ENCODE measurements at places on chromosomes 7 and 10.

DNA sequence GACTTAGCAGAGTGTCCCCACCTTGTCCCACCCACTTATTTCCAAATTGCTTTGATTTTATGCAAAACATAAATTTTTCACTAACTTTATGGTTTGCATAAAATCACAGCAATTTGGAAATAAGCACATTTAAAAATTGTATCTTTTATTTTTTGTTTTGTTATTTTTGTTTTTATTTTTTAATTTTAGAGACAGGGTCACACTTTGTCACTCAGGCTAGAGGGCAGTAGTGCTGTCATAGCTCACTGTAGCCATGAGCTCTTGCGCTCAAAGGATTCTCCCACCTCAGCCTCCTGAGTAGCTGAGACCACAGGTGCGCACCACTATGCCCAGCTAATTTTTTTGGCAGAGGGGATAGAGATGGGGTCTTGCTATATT is 43.2 kb downstream of the APBB1IP start:
- DNase-seq, result no peak

DNA sequence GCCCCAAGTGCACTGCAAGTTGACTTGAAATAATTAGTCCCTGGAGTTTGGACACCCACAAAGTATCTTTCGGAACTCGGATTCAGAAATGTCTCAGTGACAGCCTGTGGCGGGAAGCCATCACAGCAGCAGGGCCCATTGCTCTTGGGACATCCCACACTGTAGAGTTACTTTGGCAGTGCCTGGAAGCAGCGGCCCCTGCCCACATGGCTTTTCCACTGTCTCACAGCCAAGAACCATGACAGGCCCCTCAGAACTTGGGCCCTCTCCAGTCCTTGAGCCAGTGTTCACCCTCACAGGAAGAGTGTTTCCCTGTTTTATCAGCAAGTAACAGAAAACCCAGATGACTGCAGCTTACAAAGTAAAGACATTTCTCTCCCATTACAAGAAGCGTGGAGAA is 477.0 kb upstream of the GALNT17 start:
- DNase-seq, result no peak

DNA sequence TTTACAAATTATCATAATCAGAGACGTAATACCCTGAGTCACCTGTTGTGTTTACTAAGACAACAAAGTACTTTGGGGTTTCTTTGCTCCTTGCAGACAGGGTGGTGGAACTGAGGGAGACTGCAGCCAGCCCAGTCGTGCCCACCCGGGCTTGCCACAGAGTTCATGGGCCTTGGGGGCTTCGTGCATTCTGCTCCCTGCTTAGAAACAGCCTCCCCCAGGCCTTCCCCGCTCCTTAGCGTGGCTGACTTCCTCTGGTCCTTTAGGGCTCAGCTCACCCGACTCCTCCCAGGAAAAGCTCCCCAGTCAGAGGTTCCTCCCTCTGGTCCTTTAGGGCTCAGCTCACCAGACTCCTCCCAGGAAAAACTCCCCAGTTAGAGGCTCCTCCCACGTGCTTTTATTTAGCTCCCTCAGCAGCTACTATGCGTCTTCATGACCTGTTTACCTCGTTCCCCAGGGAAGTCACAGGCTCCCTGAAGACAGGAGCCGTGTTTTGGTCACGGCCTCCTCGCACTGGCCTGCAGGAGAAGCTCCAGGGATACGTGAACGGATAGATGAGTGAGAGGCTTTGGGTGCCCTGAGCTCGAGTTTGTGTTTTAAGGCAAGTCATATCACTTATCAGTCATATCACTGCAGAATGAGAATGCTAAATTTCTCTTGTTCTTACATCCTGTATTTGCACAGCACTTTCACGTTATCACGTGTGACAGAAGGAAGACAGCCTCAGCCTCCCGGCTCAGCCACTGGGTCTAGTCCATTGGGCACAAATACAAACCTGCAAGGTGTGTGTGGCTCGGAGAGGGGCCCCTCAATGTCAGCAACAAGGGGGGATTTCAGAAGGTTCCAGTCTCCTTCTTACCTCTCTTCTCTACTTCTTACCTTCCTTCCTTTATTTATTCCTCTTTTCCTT is 52.7 kb upstream of the VIPR2 start:
- no peak for DNase-seq

GRCh38 chr7:5758753-5759335 is 22.6 kb downstream of the RNF216 start:
- DNase-seq, result no peak

DNA sequence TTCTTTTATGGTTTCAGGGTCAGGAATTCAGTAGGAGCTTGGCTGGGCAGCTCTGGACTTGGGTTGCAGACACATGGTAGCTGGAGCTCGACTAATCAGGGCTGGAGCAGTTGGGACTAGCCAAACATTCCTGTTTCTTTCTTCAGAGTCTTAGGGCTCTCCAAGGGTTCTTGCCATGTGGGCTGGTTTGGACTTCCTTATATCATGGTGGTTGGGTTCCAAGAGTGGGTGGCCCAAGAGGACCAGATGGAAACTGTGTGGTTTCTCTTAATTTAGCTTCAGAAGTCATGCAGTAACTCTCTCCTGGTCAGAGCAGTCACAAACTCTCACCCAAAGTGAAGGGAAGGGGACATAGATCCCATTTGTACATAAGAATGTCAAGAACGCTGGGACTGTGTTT is 270.1 kb upstream of the FZD1 start:
- DNase-seq, result no peak

GRCh38 chr10:90916392-90917237 is 4.3 kb downstream of the ANKRD1 start:
- DNase-seq, result no peak

GRCh38 chr7:31775556-31775955 is 88.5 kb downstream of the PPP1R17 start:
- no peak for DNase-seq

DNA sequence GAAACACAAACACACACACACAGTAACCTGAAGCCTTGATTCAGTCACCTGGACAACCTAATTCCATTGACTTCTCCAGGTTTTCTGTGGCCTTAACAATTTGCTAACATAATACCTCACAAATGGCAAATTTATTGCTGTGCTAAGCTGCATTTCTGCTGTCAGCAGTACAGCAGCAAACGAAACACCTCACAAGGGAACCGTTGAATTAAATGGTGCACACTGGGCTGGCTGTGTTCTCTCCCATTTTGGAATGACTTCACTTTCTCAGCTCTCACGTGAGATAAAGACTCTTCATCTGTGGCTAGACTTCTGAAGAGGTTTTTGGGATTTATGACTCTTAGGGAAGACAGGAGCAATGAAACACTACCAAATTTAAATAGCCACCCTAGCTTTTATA is 152.5 kb downstream of the GPR158 start:
- DNase-seq, result no peak

- DNase-seq, result no peak
Measured at GRCh38 chr10:29657719-29658274, 23.0 kb upstream of the SVIL start.

GRCh38 chr10:85648279-85648754 is 718.3 kb downstream of the GRID1 start:
- DNase-seq, result no peak

DNA sequence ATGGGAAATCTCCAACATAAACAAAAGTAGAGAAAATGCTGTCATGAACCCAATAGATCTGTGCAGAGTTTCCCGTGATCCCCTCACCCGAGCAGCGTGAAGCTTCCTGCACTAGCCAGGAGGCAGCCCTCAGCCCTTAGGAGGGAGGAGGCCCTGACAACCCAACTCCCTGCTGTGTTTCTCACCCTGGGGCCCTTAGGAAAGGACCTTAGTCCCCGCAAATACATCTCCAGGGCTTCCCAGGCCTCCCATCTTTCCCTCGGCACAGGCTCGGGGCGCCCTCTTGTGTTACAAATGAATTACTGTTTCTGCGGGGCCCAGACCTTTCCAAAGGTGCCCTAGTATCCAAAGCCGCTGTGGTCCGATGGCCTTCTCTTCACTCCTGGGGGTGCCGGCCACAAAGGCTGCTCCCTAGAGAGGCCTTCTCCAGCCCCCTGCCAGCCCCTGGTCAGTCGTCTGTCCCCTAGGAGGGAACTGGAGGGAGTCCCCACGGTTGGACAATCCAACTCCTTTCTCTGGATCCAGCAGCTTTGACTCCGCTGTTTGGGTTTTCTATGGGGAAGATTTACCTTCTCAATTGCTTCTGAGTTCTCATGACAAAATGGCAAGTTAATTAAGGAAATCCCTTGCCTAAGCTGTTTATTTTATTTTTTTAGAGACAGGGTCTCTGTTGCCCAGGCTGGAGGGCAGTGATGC is 49.9 kb upstream of the SH2B2 start:
- peak; percentile 11 for DNase-seq

DNA sequence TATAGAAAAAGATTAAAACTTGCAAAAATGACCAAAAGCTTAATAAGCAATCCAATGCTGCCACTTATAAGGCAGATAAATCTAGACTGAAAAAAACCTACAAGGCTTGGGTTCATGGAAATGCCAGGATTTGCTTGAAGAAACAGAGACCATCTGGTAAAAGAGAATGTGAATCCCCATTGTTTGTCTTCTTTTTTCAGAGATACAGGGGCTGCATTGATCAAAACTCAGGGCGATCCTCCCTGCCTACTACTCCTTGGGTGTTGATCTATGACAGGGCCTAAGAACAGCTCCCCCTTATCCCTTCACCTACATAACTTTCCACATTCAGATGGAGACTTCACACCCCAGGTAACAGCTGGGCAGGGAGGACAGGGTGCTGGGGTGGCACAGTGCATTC is 3.3 kb upstream of the TSGA13 start:
- no peak for DNase-seq

- DNase-seq, result no peak
Measured at GRCh38 chr7:26663874-26664273, 200.5 kb downstream of the SKAP2 start.

GRCh38 chr7:90816511-90817142 is 220.5 kb downstream of the CDK14 start:
- no peak for DNase-seq

DNA sequence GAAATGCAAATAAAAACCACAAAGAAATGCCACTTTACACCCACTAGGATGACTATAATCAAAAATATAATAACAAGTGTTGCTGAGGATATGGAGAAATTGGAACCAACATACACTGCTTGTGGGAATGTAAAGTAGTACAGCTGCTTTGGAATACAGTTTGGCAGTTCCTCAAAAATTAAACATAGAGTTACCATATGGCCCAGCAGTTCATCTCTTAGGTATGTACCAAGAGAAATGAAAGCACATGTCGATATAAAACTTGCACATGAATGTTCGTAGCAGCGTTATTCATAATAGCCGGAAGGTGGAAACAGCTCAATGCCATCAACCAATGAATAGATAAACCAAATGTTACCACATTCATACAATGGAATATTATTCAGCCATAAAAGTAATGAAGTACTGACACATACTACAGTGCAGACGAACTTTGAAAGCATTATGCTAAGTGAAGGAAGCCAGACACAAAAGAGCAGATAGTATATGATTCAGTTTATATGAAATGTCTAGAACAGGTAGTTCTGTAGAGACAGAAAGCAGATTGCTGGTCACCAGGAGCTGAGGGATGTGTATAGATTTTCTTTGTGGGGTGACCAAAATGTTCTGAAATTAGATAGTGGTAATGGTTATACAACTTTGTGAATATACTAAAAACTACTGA is 12.4 kb downstream of the BCAP29 start:
- no peak for DNase-seq

- DNase-seq, result no peak
Measured at GRCh38 chr10:103829838-103830465, 25.4 kb downstream of the SH3PXD2A start.

- DNase-seq, result no peak
Measured at GRCh38 chr10:103571656-103571975, 78.1 kb downstream of the NEURL1 start.

DNA sequence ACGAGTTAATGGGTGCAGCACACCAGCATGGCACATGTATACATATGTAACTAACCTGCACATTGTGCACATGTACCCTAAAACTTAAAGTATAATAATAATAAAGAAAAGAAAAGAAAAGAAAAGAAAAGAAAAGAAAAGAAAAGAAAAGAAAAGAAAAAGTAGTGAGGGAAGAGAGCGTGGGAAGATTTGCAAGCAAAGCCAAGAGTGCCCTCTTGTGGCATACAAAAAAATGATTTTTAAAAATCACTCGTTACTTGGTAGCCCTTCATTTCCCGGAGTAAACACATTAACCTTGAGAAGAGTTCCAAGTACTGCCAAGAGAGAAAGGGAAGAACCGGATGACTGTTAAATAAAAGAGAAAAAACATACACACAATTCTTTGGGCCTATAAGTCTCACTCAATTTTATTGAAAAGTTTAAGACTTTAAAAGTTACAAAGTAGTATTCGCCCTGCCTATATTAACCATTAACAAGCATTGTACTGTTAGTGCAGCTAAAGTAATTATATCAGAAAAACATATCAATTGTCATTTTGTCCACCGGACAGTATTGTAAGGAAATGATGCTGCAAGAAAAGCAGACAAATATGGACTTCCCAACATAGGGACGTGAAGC is 6.2 kb upstream of the CH25H start:
- no peak for DNase-seq

GRCh38 chr10:64023926-64024470 is 502.8 kb downstream of the REEP3 start:
- no peak for DNase-seq

- no peak for DNase-seq
Measured at GRCh38 chr10:83677795-83678194, 461.5 kb upstream of the GHITM start.

GRCh38 chr7:158588085-158588877 is 658 bp upstream of the PTPRN2 start:
- DNase-seq, result no peak

GRCh38 chr10:114401195-114401791 is 3.0 kb downstream of the AFAP1L2 start:
- DNase-seq, result no peak

- DNase-seq, result no peak
Measured at GRCh38 chr7:18400726-18401125, 94.8 kb upstream of the HDAC9 start.

DNA sequence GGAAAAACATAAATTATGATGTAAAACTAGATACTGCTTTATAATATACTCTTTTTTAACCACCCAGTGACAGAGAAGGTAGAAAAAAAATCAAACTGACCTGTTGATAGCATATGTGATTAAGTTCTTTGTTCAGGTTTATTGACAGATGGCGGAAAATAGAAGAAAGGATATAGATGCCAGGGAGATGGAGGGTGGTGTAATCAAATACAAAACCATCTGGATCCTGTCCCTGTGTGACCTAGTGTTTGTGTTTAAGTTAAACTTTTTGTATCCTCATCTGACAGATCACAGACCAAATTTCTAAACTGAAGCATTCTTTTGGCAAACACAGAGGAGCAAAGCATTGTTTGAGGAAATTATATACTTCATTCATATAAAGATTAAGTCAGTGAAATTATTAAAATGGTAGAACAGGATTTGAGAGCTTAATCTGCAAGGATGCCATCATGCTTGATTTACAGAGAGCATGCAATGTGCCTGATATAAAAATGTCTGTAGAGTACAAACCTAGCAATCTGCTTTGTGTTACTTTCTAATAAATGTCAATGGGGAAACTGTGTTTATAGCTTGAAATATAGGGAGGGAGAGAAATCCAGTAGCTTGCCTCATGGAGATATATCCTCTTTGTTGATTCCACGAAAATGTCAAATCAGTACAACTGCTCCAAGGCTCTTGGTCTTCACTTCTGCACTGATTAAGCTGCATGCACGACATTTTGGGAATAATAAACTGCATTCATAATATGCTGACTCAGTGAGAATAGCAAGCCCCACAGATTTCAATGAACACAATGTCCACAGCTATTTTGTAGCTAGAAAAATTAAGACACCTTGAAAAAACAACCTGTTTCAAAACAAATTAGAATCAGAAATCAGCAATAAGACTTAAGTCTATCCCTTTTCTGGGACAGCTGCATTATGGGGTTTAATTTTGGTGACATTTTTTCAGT is 39.0 kb downstream of the SEM1 start:
- no peak for DNase-seq

GRCh38 chr7:73437091-73437490 is 3.5 kb downstream of the FZD9 start:
- no peak for DNase-seq

- no peak for DNase-seq
Measured at GRCh38 chr10:7611909-7612308, 54.9 kb downstream of the ITIH5 start.
